ENCODE measurements at places on chromosomes 2 and 18. TPM values are rescaled to one million over a fixed set of nuclear protein-coding genes. Genes with fewer than 3 reads are reported as not detected.
A peak's percentile ranks its signal among the peaks of the same experiment; 100 is the strongest.

DNA sequence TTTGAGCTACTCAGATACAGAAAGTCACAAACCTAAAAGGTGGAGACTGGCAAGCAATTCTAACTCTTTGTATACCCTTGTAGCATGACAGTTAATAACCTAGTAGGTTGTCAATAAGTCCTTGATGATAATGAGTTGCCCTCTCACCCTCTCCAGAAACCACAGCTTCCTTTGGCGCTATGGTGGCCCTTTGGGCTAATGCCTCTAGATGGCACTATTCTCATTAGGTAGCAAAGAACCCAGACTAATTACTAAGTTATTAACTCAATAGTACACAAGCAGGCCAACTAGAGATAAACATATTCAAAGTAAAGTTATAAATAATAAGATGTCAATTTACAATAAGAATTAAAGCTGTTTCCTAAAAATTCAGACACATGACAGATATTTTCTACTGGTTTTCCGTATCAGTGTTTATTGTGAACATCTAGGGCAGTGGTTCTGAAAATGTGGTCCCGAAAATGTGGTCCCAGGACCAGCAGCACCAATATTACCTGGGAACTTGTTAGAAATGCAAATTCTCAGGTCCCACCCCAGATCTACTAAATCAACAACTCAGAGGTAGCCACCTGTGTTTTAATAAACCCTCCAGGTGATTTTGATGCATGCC, 41.1 kb downstream of the LDAH start:
- DNase-seq: peak; percentile 23

DNA sequence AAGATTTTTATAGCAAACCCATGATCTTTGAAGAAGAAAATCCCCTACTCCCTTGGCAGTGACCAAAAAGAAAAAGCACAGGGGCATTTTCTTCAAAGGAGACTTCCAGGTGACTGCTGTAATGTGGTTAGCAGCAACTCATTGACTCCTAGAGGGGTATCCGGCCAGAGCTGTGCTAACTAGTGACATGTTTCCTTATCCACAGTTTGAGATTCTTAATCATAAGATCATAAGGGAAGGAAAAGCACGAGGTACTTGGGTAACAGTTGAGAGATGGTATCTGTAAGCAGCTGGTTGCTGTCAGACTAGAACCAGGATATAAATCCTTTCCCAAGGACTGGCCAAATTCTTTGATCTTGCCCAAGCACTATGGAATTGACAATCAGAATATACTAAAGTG, 124.7 kb downstream of the MREG start:
- no peak for DNase-seq

DNA sequence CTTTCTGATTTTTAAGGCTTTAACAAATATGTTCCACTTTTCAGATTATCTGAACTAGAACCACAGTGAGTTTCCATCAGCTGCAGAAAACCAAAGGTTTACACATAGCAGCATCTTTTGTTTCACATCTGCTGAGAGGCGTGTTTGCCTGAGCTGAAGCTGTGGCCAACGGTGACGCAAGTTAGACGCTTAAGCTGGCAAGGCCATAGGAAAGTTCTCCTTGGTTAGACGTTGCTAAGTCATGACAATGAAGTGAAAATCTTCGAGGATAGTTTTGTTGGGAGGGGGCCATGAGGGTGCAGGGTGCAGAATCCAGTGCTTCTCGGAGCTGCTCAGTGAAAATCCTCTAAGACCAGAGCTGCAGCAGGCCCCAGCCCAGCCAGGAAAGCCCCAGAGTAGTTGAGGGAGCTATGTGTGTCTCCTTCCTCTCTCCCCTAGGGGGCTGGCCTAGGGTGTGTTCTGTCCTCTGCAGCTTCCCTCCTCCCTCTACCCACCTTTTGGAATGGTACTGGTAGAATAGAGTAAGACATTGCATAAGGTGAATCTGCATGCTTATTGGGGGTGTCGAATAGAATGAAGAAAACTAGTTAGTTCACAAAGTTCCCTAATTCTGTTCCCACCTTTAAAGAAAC, 105.4 kb downstream of the FHOD3 start:
- DNase-seq: no peak

GRCh38 chr2:184877909-184878308, 279.6 kb downstream of the ZNF804A start:
- DNase-seq: no peak

The TMEM17 gene
- not detected for total RNA-seq

DNA sequence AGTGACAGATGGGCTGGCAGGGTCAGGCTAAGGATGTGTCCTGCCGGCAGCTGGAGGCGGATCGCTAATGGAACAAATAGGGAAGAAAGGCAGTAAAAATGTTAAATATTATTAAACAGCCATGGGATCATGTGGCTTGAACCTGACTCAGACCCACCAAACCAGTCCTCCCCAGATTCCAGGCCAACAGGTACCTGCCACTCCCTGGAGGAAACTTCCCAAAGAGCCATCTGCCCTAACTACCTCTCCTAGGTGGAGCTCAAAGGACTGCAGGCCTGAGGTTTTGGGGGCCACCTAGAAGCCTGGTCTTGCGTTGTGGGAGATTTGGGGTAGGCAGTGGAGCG, 34.3 kb downstream of the CIB4 start:
- DNase-seq: no peak

The OTOS gene
- not detected for total RNA-seq

GRCh38 chr2:121650315-121650930, 1.2 kb upstream of the CLASP1 start:
- peak; percentile 39 for DNase-seq

DNA sequence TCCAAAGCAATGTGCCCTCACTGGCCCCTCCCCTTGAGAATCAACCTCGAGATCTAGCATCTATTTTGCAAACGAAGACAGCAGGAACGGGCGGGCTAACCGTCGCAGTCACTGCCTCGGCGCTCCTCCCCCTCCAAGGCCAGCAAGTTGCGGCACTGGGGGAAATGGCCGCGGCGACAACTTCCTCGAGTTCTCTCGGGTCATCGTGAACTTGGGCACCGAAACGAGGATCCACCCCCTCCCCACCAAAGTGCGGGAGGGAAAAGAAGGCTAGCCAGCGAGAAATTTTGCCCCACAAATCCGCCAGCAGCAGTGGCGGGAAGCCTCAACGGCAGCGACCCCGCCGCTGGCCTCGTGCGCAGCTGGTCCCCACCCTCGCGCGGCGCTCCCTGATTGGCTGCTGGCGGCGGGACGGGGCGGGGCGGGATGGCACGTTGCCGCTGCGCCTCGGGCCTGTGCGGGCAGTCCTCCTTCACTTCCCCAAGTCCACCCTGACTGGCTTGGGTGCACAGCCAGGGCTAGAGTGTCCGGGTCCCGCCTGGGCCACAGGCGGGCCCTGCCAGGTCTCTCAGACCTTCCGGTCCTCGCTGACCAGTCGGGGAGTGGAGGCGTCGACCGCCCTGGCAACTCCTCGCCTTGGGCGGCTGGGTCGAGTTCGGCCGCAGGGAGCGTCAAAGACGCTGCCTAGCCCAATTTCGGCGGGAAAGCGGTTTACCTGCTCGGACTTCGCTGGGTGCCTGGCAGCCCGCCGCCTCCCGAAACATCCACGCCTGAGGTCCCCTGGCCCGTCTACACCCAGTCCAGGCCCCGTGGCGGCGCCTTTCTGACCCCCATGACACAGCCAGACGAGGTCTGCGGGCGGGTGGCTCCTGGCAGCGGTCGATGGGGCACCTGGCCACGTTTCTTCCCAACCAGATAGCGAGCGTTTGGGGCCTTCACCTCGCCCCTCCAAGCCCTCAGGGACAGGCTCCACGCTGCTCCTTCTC, at the start of gene BOLL:
Gene BOLL (minus strand): TSS at position 364 of the 986 bp plus-strand sequence. CDS start 3,469 bp downstream, outside the sequence.
- DNase-seq: no peak

GRCh38 chr18:74546751-74547530, 12.6 kb downstream of the CNDP1 start:
- DNase-seq: no peak

DNA sequence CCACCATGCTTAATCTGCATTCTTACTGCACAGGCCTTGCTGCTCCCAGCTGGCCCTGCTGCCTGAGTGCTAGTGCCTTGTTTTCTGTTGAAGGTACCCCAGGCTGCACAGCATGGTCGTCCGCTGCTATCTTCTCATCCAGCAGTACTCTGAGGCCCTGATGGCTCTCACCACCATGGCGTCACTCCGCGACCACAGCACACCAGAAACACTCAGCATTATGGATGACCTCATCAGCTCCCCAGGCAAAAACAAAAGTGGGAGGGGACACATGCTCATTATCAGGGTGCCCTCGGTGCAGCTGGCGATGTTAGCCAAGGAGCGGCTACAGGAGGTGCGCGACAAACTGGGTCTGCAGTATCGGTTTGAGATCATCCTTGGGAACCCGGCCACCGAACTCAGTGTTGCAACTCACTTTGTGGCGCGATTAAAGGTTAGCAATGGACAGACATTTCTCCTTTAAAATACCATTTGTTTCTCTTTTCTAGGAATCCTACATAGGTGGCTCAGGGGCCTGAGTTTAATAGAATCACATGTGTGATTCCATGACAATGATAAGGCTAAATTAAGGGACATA, 110.5 kb downstream of the ESCO1 start:
- no peak for DNase-seq

DNA sequence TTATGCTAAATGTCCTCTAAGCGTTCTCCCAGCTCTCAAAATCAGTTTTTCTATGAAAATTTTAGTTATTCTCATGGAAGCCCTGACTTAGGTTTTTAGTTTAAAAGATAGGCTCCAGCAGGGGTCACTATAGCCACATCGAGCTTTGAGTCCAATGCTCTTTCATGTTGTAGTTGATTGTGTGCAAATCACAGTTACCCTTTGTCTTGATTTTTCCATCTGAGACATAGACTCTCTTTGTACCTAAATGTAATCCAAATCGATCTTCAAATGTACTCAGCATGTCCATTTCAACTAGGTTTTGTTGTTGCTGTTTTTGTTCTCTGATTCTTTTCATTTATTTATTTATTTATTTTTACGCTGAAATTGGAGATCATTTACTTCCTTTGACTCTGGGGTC, 26.4 kb upstream of the MSTN start:
- DNase-seq: peak; percentile 70

DNA sequence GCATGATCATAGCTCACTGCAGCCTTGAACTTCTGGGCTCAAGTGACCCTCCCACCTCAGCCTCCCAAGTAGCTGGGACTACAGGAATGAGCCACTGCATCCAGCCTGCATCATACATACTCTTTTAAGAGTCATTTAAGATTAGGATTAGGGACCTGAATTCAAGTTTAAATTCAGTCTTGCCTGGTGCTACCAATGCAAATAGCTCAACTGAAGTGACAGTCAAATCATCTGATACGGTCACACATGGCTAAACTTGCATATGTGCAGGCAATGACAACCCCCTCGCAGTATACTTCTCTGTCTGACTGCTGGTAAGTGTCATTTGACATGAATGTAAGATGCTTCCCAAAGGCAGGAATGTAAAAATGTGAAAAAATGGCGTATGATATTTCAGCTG, 31.8 kb upstream of the TMEM131 start:
- DNase-seq: no peak

The DSG4 gene
- total RNA-seq: not detected

GRCh38 chr2:156182132-156182531, 150.4 kb downstream of the NR4A2 start:
- DNase-seq: no peak

- DNase-seq: no peak
Observed at GRCh38 chr2:193693758-193694157, 1499.0 kb upstream of the TMEFF2 start.

DNA sequence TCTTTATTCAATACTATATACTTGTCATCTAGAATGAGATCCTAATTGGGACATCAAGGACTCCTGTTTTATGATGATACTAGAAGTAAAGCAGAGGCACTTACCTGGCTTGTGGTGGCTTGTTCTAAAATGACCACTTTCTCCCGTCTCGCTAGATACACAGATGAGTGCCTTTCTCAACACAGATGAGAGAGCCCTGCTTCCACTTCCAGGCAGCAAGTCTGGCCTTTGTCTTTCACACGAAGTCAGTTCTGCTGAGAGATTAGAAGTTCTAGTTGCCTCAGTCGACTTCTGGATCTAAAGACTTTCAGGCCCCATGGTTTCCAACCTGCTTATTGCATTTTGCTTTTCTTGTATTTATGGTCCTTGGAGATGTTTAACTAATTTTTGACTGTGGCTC, 70.3 kb downstream of the PPP1R1C start:
- no peak for DNase-seq

The TEX44 gene
- total RNA-seq: not detected

GRCh38 chr2:221034026-221034701, 537.9 kb downstream of the EPHA4 start:
- no peak for DNase-seq

The SLC19A3 gene
- not detected for total RNA-seq

GRCh38 chr18:42782929-42783328, 332.6 kb downstream of the RIT2 start:
- DNase-seq: no peak

GRCh38 chr2:45951025-45951727, 299.7 kb downstream of the PRKCE start:
- DNase-seq: no peak

- no peak for DNase-seq
Observed at GRCh38 chr2:44086629-44087028, 82.0 kb upstream of the PPM1B start.

The NEURL3 gene
- total RNA-seq: 0.57 TPM

DNA sequence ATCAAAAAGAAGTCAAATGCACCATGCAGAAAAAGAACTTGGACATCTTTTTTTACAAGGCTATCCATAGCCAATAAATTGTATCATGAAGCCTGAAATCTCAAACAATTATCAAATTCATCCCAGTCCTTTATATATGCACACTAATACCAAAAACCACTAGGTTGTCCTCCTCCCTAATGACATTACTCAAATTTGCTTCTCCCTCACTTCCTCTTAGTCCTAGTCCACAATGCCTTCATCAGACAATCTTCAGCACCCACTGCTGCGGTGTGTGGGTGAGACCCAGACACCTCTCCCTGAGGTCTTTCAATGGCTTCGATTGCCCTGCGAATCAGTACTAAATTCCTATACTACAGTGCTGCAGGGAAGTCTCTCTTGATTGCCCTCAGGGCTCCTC, 58.1 kb downstream of the CLASP1 start:
- DNase-seq: no peak

The FZD7 gene
- total RNA-seq: 0.17 TPM
